ENCODE measurements at places on chromosomes 4 and X.

DNA sequence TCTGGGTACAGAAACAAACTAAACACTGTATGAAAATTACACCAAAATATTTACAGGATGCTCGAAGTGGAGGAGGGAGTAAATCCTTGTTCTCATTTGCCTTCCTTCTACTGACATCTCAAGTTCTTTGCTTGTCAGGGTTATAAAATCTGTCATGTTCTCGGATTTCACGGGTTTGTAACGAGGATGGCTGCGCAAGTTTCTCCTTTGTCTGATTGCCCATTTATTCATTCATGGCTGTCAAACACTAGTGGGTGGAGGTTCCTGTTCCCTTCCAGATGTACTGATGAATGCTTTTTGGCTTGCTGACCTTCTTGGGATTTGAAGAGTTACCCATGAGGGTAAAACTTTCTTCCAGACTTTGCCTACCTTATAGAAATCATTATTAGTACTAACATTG lies 206.9 kb downstream of the SPCS3 start:
- DNase-seq, result no peak

DNA sequence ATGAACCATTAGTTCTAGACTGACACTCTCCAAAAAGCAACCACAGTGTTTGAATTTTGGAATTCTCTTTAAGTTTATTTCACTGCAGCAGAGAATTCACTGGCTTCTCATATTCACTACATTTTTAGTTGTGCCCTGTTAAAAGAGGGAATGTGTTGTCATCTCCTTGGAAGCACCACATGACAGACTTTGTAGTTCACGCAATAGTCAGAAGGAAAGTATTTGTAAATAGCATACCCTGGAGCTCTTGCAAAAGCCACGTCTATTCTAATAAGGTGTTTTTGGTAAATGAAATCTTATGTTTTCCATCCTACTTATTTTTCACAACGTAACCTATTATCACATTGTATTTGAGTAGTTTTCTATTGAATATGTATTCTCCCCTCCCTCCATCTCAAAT lies 25.8 kb downstream of the DOCK11 start:
- no peak for DNase-seq

DNA sequence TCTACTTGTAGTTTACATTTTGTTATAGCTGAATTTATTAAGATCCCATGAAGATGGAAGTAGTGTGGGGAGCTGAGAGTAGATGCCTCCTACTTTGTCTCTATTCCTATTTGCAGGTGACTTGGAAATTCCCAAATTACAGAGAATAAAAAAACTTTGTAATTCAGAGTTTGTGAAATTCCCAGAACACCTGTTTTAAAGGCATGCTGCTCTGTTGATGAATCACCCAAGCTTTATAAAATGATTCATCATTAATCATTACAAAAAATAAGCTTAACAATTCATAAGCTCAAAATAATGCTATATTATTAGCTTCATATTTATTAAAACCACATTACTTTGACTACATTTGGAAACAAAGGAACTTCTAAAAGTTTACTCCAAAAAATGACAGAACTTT lies 856.3 kb downstream of the RPA4 start:
- no peak for DNase-seq

DNA sequence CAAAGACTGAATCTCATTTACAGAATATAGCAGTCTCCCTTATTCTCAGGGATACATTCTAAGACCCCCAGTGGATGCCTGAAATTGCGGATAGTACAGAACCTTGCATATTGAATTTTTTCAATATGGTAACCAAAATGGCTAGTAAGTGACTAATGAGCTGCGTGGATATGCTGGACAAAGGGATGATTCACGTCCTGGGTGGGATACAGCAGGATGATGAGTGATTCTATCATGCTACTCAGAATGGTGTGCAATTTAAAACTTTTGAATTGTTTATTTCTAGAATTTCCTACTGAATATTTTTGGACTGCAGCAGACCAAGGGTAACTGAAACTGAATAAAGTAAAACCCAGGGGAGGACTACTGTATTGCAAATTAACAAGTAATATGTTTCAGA lies 66.7 kb downstream of the STAG2 start:
- no peak for DNase-seq

- no peak for DNase-seq
These were observed 39.0 kb upstream of the ZNF518B start for GRCh38 chr4:10496200-10496599.
